ENCODE measurements at places on chromosomes 11 and 22.

GRCh38 chr22:37186228-37186996, 1.6 kb downstream of the C1QTNF6 start:
- H3K4me1 ChIP-seq = peaks cover 6% of the 10 kb centered on the region
- H3K4me3 ChIP-seq = no peak overlapping the region
- H3K36me3 ChIP-seq = no peaks in the 10 kb centered on the region

DNA sequence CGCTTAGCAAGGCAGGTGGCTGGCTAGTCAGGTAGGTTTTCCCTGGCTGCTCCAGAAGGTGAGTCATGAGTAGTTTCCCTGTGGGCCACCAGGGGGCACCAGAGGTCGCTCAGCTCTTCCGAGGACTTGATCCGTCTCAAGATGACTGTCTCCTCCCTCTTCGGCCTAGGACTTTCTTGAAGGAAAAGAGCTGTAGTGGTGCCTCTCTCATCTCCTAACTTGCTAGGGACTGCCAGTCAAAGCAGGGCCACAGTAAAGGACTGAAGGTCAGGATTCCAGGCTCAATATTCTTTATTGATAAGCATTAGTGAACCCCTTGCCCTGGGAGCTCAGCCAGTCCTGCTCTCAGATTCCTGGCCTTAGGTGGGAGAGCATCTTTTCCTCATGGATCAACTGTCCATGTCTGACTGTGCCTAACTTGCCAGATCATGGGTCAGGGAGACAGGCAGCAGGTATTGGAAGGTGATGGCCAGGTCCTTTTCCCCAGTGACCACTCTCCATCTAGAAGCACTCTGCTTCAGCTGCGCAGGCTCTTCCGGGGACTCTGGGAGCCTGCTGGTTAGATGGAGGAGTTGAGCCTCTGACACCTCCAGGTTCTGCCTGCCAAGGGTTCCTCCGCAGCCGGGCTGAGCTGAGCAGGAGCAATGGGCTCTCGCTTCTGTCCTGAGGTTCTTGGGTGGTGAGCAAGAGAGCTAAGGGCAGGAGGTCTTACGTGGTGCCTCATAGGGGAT, 1.9 kb downstream of the POLD4 start:
- H3K4me3 ChIP-seq = no peak overlapping the region
- no peak overlapping the region for H3K27ac ChIP-seq
- DNase-seq = peak; percentile 70
- peaks cover 12% of the 10 kb centered on the region for H3K4me1 ChIP-seq
- H3K27me3 ChIP-seq = no peaks in the 10 kb centered on the region

DNA sequence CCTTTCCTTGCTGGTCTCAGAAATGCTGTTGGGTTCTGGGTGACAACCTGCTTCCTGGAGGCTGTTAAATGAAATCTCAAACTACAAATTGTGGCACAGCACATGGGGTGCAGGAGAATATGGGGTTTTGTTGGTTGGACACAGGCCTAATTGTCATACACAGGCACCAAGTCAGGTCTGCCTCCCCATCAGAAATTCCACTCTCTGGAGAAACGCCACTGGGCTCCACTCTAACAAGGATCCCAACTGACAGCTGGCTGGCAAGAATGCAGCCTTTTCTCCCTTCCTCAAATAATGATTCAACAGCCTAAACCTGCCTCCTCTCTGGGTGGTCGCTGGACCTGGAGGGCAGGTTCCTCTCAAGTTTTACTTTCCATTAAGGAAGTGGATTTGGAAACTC, 177.8 kb upstream of the NARS2 start:
- no peaks in the 10 kb centered on the region for H3K4me1 ChIP-seq
- H3K36me3 ChIP-seq = no peaks in the 10 kb centered on the region
- DNase-seq = no peak
- H3K27me3 ChIP-seq = no peaks in the 10 kb centered on the region
- no peak overlapping the region for H3K4me3 ChIP-seq

DNA sequence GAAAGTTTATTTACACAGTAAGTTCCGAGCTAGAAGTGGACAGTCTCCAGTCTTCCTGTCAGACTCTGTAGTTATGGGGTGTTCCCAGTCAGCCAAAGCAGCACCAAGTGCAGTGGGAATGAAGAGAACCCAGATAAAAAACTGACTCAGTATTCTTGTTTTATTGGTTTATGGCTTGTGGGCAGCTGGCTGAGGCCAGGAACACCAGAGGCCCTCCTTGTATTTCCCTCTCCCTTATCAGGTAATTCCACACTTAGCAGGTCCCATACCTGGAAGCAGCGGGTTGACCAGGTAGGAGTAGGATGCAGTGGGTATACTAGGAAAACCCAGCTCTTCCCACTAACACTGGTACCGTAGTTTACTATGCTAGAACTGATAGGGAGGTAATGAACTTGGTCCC, 3.5 kb upstream of the BACE1-AS start:
- H3K27me3 ChIP-seq = no peaks in the 10 kb centered on the region
- no peak overlapping the region for H3K4me3 ChIP-seq
- no peak for DNase-seq
- peaks cover 2% of the 10 kb centered on the region for H3K4me1 ChIP-seq
- H3K36me3 ChIP-seq = peaks cover 50% of the 10 kb centered on the region
- H3K27ac ChIP-seq = no peak overlapping the region

GRCh38 chr11:13291800-13292199, 14.2 kb downstream of the BMAL1 start:
- H3K27me3 ChIP-seq = no peaks in the 10 kb centered on the region
- H3K27ac ChIP-seq = no peak overlapping the region
- peaks cover 7% of the 10 kb centered on the region for H3K4me1 ChIP-seq
- DNase-seq = no peak
- no peak overlapping the region for H3K4me3 ChIP-seq

Measured in lung (tissue), 17 donors.